ENCODE measurements at places on chromosomes 13 and 19.

DNA sequence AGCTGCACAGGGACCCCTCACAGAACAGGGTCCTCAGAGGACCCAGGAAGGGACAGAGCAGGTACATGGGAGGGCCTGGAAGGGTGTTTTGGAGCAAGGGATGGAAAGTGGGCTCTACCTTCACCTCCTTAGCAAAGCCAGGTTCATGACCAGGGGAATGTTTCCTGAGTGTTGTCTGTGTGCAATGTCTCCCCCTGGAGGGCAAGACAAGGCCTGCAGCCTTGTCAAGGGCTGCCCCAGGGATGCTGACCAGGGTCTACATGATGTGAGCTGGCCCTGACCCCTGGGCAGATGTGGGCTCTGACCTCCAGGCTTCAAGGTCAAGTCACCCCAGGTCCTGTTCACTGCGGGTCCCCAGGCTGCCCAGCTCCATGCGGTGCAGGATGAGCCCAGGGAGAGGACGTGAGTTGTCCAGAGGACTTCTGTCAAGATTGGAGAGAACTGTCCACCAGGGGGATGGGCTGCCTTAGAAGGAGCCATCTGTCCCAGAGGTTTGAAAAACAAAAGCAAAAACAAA lies 1.0 kb upstream of the CEACAM1 start:
- DNase-seq, result peak; percentile 81

GRCh38 chr19:10587022-10587838 lies at the start of gene AP1M2:
Gene AP1M2 (minus strand): TSS chr19:10587312. CDS start chr19:10587231, 81 bp downstream.
- DNase-seq, result peak; percentile 78

- DNase-seq, result peak; percentile 55
These were observed at the start of gene KLK14 for GRCh38 chr19:51082611-51083010. Gene KLK14 (minus strand): TSS chr19:51082887. CDS start chr19:51082614, 273 bp downstream.

- DNase-seq, result no peak
These were observed 48.3 kb upstream of the ATP11A start for GRCh38 chr13:112641456-112642089.

GRCh38 chr19:46529622-46530451 lies 34.2 kb upstream of the PNMA8B start:
- peak; percentile 83 for DNase-seq
